ENCODE measurements at places on chromosomes 13 and 19.

GRCh38 chr19:32138416-32138815 is 207.0 kb upstream of the ZNF507 start:
- no peak for DNase-seq

DNA sequence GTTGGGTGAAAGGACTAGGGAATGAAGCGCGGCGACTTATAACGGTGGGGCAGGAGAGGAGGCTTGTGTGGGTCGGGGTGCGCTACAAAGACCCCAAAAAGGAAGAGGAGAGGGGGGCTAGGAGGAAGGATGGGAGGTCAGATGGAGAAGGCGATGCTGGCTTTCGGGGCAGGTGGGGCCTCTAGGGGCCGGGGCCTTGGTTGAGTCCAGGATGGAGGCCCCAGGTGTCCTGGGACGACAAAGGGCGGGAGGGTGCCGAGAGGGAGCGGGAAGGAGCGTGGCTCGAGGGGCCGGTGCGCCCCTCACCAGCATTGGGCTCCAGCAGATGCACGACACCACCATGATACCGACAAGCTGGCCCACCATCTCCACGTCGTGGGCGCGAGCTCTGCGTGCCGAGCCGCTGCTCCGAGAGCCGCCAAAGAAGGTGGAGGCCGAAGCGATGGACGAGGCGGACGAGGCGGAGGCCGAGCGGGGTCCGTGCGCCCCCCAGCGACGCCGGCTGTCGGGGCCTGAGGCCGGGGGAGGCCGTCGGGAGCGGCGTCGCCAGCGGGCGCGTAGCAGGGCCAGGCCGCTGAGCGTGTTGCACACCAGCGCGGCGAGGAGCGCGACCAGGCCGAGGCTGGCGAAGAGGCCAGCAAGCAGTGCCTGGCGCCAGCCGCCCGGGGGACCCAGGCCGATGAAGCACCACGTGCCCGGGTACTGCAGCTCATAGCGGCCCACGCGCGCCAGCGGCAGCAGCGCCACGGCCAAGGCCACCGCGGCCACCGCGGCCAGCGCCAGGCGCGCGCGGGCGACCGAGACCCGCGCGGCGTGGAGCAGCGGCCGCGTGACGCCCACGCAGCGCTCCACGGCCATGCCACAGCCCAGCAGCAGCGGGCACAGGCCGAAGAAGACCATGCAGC is 1.8 kb downstream of the PTGER1 start:
- no peak for DNase-seq

DNA sequence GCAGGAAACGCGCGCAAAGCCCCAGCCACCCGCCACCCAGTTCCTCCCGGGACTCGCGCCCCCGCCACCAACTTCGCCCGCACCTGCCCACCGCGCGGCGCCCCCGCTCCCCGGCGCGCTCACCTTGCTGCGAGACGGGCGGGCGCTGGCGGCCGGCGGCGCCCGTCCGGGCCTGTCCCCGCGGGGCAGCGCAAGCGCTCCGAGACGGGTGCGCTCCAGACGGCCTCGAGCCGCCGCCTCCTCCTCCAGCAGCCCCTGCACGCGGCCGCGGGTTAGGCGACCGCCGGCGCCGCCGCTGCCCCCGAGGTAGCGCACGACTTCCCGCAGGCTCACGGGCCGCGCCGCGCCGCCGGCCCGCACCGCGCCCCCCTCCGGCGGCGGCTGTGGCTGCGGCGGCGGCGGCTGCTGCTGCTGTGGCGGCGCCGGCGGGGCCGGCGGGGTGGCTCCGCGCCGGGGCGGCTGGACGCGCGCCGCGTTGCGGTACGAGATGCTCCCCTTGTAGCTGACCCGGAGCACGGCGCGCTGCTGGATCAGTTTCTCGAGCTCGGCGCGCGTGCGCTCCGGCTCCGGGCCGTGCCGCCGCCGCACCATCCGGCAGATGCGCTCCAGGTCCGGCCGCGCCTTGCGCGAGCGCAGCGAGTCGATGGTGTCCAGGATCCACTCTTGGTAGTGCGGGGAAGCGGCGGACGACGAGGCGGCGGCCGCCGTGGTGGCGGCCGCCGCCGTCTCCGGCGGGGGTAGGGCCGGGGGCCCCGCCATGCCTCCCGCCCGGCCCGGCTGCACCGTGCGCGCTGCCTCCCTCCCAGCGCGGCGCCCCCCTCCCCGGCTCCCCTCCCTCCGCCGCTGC is 666 bp downstream of the SAMD1 start:
- DNase-seq, result peak; percentile 77

- no peak for DNase-seq
These were observed 1477.6 kb downstream of the UQCRFS1 start for GRCh38 chr19:27735314-27735713.

DNA sequence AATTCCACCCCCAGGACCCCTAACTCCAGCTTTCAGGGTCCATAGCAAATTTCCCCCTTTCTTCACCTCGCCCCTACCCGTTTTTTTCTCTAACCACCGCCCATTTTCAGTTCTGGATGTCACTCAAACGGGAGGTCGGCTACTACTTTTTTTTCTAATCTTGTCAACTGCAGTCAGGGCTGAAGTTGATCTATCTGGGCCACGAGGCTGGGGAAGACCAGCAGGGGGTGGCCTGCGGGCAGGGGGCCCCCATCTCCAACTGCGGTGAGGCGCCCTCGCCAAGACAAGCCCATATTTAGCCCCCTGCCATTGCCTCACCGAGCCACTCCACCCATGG is 748 bp downstream of the LHFPL6 start:
- no peak for DNase-seq

DNA sequence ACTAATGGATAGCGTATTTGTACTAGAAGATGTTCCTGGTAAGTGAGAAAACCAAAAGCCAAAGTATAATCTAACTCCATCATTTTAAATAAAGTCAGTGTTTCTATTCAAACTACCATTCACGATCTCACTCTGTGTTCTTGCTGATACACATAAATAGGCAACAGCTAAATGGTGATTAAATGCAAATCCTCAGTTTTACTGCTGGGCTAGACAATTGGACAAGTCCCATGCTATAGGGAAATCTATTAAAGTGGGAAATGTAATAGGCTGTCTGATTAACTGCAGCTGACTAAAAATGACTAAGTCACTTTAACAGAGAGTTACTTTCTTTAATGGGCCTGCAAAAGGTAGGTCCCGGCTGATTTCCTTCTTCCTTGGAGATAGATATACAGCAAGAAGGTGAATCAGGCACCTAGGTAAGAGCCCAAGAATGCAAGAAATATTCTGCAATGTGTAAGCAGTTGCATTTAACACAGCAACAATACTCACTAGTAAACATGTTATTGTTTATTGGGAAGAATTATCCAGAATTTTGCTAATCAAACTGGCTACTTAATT is 298.4 kb downstream of the SLITRK6 start:
- no peak for DNase-seq

All from choroid plexus epithelial cell (primary cell).